NCI-H774 (cell line): ENCODE measurements at places on chromosomes 11 and 22.

- DNase-seq, result no peak
Observed at GRCh38 chr11:1805525-1805924, 29.3 kb upstream of the SYT8 start.

DNA sequence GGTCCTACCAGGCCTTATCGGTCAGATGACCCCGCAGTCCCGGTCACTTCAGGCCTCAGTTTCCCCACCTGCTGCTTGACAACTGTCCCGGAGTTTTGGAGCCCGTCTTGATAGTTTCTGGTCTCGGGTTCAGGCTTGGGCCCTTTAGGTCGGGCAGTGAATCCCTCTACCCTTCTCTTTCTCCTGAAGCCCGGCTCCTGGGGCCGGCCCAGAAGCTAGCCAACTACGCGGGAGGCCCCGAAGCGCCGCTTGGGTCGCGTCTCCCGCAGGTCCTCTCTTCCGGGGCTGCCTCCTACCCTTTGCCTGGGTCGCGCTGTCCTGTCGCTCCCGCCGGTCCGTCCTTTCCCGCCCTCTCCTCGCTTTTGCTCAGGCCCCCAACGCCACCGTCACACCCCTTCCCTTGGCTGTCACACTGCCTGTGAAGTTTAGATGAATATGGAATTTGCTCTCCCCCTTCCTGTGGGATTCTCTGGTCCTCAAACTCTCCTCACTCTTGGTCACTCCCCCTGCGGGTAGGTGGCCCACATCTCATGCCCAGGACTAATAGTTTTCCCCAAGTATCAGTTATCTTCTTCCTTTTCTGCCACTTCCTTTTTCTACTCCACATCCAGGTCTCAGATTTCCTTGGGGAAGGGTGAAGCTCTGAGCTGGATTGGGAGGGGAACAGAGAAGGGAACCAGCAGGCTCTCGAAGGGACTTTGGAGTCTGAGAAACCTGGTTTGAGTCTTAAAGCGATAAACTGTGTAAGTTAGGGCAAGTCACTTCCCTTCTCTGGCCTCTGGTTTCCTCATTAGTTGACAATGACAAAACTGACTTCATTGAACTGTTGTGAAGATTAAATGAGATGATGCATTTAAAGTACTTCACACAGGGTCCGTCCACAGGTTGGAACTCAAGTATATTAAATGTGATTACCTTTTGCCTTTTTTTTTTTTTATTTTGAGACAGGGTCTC lies 790 bp downstream of the RAB1B start:
- DNase-seq, result no peak

- DNase-seq, result no peak
Observed at GRCh38 chr22:29167032-29167911, 38.4 kb upstream of the EMID1 start.

GRCh38 chr22:40805699-40806203 lies 13.4 kb downstream of the SLC25A17 start:
- no peak for DNase-seq

- DNase-seq, result no peak
Observed at GRCh38 chr11:10838083-10838482, 19.8 kb downstream of the ZBED5 start.

GRCh38 chr11:14390669-14391068 lies 31.7 kb upstream of the RRAS2 start:
- DNase-seq, result no peak

DNA sequence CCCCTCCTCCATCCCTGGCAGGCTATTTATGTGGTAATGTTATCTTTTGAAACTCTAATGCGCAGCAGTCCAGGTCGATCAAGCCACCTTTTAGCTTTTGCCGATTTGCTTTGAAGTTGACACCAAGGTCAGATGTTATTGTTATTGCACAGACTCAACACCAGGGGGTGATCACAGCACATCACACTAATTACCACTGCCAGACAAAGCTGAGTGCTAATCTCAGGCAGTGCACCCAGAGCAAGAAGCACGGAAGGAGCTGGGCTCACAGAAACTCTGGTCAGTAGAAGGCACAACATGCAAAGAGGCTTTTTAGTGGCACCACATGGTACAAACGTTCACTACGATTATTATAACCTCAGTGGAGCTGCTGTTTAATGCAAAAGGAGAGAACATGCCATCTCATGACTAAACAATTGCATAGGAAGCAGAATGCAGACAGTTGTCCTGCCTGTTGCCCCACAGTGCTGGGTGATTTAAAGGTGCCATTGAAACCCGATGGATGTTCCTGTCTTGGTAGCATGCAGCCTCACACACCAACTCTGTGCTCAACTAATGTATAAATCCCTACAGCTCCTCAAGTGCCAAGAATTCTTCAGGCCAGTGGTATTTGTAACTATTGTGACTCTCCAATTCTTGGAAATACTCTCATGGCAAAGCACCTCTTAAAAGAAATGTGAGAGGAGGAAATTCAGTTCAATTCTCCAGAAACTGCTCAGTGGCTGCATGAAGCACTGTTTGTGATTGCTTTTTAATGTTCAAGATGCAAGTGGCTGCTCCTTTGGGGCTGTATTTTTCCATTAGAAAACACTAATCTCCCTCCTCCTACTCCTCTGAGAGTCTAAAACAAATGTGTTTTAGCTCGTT lies 353.9 kb upstream of the DDI1 start:
- DNase-seq, result peak; percentile 58

- DNase-seq, result no peak
Observed at GRCh38 chr11:47179655-47179991, 2.9 kb upstream of the ARFGAP2 start.

GRCh38 chr22:39873965-39874364 lies 19.6 kb downstream of the ENTHD1 start:
- DNase-seq, result no peak

DNA sequence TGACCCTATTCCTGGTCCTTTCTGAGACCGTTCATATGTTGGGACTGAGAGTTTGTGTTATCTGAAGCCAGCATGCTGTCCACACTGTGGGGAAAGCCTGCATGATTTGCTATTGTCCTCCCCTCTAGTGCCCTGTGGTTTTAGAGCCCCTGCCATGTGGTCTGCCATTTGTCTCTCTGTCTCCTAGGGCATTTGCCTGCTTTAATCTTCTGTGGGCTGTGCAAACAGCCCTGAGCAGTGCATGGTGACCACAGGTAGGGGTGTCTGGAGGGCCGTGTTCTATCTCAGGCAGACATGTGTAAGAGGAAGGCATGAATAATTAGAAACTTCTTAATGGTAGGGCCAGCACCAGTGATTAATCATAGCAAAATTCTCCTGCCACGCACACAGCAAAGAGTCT lies 23.0 kb downstream of the AMPD3 start:
- no peak for DNase-seq

DNA sequence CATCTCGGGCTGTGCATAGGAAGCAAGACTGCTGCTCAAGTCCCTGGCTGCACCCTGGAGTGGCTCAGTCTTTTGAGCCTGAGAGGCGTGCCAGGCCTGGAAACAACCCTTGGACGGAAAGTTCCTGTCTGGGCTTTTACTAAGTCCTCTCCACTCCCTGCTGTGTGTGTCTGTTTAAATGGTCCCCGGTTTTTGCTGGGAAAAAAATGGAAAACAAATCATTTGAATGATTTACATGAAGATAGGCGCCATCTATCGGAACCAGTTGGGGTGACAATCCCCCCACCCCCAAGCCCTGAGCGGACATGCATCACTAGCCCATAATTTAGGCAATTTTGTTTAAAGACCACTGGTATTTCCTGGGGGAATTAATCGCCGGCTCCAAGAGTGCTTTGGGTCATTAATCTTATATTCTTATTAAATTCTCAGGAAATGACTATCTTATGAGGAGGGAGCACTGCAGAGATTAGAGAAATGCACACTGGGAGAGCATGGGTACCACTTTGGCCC lies 2.7 kb upstream of the GAB2 start:
- peak; percentile 60 for DNase-seq

DNA sequence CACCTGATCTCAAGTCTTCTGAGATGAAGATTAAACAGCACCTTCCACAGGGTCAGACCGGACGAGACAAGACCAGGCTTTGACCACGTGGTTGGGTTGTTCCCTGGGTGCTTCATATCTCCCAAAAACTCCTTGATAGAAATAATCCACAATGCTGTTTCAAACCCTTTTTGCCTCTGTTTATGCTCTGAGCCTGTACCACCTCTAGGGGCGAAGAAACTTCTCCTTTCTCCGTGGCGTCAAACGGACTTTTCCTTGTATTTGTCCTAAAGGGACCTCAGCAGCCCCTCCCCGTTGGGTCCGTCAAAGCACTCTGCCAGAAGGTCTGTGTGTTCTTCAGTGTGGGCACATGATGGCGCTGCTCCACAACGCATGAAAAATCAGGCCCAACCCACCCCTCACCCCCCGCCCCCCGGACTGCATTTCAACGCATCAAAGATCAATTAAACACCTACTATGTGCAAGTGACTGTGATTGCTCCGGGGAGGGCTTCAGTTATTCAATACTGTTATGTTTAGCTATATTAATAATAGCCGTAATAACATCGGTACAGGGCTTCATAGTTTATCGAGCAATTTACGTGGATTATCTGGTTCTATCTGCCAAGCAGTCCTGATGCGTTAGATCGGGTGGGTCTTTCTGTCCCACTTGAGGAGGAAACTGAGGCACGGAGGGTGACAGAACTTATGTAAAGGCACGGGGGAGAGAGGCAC lies 17.3 kb upstream of the EIF3D start:
- DNase-seq, result peak; percentile 10

- DNase-seq, result no peak
Observed at GRCh38 chr11:12454782-12455181, 77.4 kb downstream of the PARVA start.

- no peak for DNase-seq
Observed at GRCh38 chr11:103274025-103274424, 164.8 kb downstream of the DYNC2H1 start.

GRCh38 chr11:24413391-24413790 lies 83.5 kb upstream of the LUZP2 start:
- no peak for DNase-seq

DNA sequence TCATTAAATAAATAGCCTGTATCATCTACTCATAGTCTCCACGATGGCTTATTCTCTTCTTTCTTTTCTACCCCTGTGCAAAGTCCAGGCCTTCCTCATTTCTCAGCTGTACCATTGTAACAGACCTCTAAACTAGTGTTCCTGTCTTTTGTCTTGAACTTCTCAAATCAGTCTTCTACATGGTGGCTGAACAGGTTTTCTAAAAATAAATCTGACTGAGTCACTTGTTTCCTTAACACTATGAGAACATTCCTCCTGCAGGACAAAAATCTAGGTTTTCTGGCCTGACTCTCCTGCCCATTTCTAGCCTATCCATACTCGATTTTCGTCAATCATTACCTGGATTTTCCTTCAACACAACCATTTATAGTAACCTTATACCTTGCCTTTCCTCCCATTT lies 1080.8 kb upstream of the TENM4 start:
- DNase-seq, result no peak

DNA sequence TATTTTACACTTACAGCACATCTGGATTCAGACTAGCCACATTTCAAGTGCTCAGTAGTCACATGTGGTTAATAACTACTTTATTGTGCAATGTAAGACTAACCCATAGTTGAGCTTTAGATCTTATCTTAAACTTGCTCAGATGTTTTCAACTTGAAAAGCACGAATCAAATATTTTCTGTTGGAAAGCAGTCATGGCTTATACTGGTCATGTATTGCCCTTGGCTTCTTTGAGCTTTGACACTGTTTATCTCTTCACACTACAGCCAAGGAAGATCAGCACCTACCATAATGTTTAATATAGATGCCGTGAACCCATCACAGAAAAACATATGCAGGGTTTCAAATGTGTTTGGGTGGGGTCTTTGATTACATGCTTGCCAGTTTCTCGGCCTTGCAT lies 4.4 kb downstream of the RBX1 start:
- DNase-seq, result no peak

- peak; percentile 98 for DNase-seq
Observed at GRCh38 chr11:112961146-112961668, at the start of gene NCAM1. NCAM1 (plus strand) TSS chr11:112961420.
